T-helper 9 cell (primary cell): ENCODE measurements at places on chromosomes 11 and 22.

DNA sequence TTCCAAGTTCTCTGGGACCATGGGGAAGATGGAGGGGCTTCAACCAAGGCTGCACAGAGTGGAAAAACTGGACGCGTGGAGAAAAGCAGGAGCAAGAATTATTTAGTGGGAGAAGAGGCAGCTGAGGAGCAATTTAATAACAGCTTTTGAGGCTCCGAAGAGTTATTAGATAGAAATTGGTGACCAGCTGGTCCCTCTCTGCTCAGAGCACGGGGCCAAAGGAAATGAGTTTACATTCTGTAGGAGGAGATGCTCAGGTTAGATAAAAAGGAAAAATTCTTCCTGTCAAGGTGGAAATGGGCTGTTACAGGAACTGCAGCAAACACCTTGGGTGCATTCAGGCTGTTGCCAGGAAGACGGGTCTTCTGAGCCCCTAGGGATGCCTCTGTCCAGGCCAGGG is 47.0 kb upstream of the GALNT18 start:
- DNase-seq = no peak

GRCh38 chr11:27390318-27391295 is 27.6 kb upstream of the CCDC34 start:
- DNase-seq = no peak

GRCh38 chr11:693415-693831 is 1.6 kb downstream of the DEAF1 start:
- DNase-seq = no peak

GRCh38 chr22:34429314-34429713 is 509.0 kb upstream of the LARGE1 start:
- DNase-seq = no peak

- no peak for DNase-seq
These were observed 52.3 kb downstream of the APOL5 start for GRCh38 chr22:35769974-35770373.

DNA sequence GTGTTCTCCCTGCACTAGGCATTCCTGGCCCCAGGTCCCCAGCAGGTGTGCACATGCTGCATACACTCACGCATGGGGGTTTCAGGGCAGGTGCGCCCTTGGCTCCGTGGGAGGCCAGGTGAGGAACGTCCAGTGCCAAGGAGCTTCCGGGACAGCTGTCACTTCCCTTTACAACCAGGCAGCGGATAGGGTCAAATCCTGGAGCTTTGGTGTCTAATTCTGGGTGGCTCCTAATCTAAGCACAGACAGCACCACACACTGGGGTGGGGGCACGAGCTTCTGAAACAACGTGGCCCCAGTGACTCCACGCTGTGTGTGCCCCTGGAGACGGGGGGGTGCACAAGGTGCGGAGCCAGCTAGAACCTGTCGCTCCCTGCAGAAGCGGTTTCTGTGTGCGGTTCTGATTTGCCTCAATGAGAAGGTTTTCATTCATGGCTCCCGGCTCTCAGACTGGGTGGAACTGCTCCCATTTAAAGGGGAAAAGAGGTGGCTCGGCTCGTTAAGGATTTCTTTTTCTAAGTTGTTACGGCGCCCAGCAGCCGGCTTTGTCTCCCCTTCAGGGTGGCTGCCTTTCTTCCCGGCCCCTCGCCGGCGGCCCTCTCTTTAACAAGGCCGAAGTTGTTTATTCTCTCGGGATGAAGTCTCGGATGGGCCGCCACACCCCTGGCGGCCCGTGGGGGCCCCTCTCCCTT is 5.0 kb downstream of the CCND1 start:
- DNase-seq = no peak

- no peak for DNase-seq
These were observed 744.7 kb upstream of the CCDC179 start for GRCh38 chr11:23604966-23605365.

- DNase-seq = no peak
These were observed 13.6 kb upstream of the RFPL2 start for GRCh38 chr22:32218470-32218869.

GRCh38 chr22:26592421-26592891 is 2.5 kb upstream of the TPST2 start:
- DNase-seq = peak; percentile 23

- DNase-seq = no peak
These were observed 666.6 kb downstream of the LUZP2 start for GRCh38 chr11:25163421-25163820.

GRCh38 chr11:133715602-133716001 is 129.7 kb downstream of the SPATA19 start:
- no peak for DNase-seq

DNA sequence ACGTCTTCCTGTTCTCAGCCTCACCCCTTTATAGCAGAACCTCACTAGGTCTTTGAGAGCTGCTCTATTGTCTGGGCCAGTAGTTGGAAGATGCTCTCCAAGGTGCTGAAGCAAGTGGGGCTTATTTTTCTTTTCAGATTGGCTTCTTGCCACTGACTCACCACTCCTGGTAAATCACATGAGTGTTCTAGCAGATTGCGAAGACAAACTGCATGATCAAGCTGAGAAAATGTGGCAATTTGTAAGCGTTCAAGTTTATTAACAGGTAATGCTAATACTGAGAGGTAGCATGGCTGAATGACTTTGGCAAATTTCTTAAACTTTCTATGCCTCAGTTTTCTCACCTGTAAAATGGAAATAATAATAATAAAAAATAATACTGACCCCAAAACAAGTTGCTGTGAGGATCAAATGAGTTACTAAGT is 59.2 kb downstream of the CACNG2 start:
- no peak for DNase-seq

DNA sequence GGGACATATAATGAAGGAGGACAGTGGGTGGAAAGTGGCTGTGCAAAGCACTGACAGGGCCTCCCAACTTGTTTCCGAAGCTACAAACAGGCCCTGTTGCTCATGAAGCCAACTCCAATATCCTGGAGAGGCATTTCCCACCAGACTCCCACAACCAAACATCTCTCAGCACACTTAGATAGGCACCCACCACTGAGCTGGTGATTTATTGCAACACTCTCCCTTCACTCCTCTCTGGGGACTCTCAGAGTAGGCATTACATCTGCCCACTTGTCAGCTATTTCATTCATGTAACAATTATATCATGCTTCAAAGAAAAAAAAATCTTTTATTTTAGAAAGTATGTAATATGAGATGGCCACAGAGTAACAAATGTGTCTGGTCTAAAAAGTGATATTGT is 32.1 kb upstream of the PPP2R1B start:
- no peak for DNase-seq

GRCh38 chr22:30610299-30610698 is 3.3 kb downstream of the TCN2 start:
- no peak for DNase-seq

- no peak for DNase-seq
These were observed 25.4 kb upstream of the BSX start for GRCh38 chr11:123006860-123007542.

- DNase-seq = no peak
These were observed 277.5 kb downstream of the KIRREL3 start for GRCh38 chr11:126722956-126723664.

DNA sequence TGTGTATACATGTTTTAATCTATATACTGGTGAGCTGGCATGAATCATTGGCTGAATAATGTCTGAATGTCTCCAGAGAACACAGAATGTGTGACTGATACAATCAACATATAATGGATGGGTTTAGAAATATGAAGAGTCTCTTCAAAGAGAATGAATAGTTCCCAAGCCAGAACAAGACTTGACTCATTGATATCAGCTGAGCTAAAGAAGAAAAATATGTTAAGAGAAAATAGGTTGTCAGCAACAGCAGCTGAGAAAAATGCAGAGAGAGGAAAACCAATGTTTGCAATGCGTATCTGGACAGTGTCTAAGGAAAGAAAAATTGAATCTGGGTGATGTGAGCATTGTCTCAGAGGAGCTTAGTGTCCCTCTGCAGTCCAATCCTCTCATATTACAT is 1281.8 kb upstream of the TENM4 start:
- DNase-seq = no peak

DNA sequence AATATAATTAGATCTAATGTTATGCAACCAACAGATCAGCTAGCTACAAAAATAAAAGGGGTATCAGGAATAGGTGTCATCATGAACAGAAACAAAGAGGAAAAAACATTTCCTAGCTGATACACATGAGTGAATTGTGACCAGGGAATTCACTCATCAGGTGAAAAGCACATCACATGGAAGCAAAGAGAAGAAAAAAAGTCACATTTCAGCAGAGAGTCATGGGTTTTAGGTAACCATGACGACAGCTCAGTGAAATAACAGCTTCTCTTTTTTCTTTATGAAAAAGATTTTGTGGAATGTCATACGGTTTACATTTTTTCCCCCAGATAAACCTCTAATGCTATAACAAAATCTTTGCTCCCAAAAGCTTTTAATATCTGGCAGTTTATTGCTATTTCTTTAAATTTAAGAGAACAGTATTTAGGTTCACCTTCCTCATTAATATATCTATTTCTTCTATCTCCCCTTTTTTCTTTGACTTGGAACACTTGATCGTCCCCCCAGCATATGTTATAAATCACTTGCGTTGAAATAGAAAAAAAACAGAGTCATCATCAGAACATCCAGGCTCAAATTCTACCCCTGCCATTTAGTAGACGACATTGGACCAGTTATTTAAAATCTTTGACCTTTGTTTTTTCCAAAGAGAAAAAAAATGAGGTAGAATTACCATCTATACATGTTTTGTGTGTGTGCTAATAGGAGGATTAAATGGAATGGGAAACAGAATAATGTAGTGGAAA is 5.3 kb downstream of the TYR start:
- DNase-seq = no peak

DNA sequence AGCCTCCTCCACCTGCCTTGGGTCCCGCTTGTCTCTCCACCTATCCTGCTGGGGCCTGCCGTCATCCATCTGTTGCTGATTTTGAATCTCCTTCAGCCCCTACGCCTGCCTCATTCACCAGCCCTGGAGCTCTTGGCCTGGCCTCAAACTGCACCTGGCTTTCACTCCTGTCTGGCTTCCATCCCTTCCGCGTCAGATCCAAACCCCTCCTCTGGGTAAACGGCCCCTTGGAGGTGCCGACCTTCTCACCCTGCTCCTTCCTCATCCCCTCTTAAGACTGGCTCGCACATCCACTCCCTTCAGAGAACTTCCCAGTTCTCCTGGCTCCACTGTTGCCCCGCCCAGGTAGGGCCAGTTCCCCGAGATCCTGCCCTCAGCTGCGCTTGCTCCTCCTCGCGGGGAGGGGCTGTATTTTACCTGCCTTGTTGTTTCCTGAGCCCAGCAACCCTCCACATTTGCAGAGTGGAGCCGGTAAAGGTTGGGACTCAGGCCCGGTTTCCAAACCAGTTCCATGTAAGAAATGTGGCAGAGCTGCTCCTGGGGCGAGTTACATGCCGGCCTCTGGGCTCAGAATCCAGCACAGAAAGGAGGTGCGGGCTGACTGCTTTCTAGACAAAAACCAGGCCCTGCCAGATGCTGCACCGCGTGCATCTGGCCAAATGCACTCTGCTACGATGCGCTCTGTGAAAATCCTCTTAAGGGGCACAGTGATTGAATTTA is 13.9 kb upstream of the SHANK2 start:
- no peak for DNase-seq

DNA sequence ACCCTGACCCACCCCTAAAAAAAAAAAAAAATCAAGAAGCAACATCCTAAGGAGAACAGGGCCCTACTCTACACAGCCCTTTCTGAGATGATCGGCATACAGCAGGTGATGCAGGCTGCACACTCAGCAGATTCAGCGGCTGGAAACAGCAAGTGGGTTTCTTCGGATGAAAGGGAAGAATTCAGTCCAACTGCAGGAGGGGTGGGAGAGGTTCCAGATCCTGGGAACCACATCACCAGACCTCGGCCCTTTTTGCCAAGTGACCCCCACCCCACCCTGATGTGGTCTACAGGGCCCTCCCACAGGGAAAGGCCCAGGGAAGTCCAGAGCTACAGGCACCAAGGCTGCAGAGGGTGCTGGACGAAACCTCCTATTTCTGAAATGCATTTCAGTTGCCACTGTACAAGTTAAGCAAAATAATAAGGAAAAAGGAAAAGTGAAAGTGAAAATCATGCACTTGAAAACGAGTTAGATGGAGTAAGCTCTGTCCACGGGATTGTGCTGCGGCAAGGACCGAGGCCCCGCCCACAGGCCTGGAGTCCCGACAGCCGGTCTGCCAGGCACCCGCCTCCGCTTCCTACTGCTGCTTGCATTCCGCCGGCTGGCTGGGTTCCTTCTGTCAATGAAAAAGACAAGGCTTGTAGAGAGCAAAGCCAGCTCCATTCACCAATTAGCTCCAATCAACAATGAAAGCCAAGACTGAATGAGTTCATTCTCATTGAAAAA is 16.0 kb upstream of the PHLDA2 start:
- DNase-seq = no peak

DNA sequence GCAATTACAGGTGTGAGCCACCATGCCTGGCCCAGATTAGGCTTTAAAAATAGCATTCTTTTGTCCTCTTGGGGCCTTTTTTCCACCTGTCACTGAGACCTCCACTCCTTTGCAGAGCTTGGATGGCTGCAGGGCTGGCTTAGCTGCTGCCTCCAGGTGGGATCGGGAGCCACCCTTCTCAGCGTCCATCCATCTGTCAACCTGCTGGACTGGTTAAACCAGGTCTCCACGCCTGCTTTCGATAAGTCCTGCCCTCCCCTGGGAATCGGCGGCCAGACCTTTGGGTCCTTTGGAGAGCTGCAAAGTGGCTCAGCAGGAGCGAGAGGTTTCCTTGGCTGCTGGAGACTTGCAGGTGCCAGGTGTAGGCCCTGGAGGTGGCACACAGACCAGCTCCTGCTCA is 23.4 kb upstream of the GRAMD4 start:
- no peak for DNase-seq

DNA sequence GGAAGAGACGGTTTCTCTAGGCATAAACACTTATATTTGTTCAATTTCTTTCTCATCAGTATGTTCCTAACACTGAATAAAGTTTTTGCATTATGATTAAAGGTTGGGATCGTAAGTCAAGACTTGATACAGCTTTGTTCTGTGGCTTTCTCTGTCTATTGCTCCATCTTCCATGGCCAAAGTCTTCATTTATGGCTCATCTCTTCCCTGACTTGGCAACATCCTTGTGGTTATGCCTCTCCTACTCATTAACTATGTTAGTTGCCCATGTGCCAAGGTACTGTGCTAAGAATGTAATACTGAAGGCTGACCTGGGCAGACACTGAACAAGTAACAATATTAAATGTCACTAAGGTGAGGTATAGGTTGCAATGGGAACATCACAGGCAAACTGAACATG is 1.6 kb upstream of the ACCSL start:
- DNase-seq = no peak

DNA sequence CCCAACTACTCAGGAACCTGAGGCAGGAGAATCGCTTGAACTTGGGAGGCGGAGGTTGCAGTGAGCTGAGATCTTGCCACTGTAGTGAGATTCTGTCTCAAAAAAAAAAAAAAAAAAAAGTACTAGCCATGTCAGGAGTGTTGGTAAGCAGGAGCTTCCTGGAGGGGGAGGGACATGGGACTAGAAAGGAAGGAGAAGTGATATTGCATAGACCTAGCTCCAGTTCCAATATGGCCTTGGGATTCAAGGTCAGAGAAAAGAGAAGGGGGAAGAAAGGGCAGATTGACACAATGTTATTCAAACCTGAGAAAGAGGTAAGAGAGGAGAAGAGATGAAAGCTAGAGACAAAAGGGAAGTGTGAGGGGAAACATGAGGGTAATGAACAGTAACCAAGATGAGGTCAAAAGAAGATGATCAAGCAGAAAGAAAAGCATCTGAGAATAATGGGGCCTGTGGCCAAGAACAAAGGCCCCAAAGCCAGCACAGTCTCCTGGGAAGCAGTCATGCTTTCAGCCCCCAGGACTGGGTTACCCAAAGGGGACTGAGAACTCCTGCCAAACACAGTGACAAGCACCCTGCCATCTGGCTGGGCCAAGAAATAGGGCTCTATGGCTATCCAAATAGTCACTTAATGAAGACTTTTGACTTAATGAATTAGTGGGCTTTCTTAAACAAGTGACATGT is 51.7 kb upstream of the FTH1 start:
- no peak for DNase-seq
